Bone marrow (tissue), 2 donors: ENCODE measurements at places on chromosomes 7 and 10.
A peak's percentile ranks its signal among the peaks of the same experiment; 100 is the strongest.

DNA sequence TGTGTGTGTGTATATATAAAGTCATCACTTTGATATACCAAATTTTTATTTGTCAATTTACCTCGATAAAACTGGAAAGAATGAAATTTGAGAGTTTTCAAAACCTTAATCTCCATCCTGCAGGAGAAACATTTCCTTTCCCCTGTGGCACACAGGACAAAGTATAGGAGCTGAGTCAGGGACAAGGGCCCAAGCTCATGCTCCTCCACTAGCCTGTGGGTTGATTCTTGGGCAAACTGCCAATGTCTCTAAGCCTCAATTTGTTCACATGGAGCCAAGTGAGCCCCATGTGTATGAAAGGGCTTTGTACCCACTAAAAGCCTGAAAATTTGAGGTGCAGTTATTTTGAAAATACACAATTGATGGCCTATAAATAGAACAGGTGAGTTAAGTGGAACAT, 60.3 kb upstream of the IL6 start:
- DNase-seq: no peak

DNA sequence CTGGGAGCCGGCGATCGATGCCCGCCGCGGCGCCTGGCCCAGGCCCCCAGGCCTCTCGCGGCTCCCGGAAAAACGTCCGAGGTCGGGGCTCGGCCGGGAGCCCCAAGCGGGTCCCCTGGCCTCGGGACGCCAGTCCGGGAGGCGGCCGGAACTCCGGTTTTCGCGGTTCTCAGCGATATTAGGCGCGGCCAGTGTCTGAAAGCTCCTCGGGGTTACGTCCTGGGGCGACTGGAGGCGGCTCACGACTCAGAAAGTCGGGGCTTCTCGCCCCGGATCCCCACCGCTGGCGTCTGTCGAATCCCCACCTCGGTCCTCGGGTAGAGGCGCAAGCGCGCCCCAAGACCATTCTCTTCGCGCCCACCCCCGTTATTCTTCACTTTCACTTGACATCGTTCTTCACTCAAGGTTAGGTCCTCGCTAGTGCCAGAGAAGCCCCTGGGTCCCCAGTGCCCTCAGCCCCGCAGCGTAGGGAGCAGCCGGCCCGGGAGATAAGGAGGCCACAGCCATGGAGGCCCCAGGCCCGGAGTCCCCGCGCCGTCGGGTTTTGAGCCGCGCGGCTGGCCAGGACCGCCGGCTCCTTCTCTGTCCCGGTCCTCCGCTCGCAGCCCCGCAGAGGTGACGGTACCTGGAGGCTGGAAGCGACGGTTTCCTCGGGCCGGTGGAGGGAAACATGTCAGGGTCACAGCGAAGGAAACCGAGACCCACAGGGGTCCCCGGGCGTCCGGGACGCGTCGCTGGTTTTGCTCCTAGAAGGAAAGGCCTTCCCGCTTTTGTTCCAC, 35.2 kb upstream of the EBLN1 start:
- no peak for DNase-seq

DNA sequence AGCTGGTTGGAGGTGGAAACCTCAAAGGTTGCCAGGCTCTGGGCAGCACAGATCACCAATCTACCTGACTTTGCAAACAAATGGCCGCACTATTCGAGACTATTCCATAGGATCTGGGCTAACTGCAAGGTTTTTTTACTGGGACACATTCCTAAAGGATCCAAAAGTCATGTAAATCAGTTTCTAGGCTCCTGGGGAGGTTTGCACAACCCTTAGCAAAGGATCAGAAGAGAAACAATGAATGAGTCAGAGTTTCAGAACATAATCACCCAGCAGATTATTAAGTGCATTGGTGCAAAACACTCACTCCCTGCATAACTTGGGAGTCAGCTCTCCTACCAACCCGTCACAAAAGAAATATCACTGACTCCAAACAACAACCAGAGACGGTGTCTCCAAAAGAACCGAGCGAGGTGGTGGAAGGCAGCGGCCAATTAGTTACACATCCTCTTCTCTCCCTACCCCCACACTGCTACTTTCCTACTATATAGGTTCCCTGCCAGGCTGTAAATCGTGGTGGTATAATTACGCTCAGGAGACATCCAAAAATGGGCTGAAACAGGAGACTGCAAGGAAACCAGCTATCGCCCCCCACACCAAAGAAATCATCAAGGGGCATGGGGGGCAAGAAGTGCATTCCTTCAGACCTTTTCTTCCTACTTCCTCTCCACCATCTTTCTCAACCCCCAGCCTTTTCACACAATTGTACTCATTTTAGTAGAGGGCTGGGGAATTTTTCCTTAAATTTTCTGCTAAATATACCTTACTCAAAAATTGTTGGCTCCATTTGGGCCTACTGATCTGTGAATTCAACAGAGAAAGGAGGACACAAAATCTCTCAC, 3.2 kb downstream of the UBE2H start:
- no peak for DNase-seq

- peak; percentile 68 for DNase-seq
Observed at GRCh38 chr7:107167483-107168232, 1.1 kb upstream of the HBP1 start.
